ENCODE measurements at places on chromosomes 5 and 9.
A peak's percentile ranks its signal among the peaks of the same experiment; 100 is the strongest.

DNA sequence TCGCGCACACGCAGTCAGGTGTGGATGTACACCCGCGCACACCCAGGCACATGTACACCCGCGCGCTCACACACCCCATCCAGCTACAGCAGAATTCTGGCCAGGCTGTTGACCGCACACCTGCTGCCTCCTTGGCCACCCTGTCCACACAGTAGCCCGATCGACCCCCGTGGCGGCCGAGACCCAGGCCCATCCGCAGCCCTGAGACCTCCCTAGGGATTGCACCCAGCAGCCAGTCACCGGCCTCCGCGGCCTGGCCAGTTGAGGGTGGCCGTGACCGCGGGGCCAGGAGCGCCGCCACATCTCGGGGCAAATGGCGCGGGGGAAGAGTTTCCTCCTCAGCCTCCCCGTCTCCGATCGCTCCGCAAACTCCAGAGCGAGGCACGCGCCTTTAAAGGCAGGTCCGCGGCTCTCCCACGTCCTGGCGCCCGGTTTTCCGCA lies 774 bp upstream of the ADAMTS16 start:
- DNase-seq = no peak

GRCh38 chr9:104740621-104741020 lies 6.9 kb upstream of the NIPSNAP3A start:
- peak; percentile 83 for DNase-seq

GRCh38 chr9:128390813-128391711 lies 19.9 kb downstream of the URM1 start:
- DNase-seq = no peak

GRCh38 chr5:69167929-69168328 lies 979 bp downstream of the CCNB1 start:
- no peak for DNase-seq

DNA sequence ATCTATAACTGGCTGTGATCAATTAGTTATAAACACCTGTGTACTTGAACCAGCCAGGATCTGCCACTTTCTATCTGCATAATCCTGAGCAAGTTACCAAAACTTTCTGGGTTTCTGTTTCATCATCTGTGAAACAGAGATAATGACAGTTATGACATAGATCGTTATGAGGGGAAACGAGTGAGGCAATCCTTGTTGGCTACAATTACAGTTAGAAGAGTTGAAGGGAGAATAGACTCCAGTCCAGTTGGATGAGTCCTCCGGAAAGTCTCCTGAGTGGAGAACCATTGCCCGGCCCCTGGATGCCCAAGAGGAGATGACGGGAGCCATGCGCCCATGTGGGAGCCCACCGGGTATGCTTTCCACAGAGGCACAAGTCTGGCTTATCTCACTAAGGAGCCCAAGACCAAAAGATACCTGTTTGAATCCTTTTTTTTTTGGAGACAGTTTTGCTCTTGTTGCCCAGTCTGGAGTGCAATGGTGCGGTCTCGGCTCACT lies 4.5 kb downstream of the PDE6A start:
- no peak for DNase-seq

DNA sequence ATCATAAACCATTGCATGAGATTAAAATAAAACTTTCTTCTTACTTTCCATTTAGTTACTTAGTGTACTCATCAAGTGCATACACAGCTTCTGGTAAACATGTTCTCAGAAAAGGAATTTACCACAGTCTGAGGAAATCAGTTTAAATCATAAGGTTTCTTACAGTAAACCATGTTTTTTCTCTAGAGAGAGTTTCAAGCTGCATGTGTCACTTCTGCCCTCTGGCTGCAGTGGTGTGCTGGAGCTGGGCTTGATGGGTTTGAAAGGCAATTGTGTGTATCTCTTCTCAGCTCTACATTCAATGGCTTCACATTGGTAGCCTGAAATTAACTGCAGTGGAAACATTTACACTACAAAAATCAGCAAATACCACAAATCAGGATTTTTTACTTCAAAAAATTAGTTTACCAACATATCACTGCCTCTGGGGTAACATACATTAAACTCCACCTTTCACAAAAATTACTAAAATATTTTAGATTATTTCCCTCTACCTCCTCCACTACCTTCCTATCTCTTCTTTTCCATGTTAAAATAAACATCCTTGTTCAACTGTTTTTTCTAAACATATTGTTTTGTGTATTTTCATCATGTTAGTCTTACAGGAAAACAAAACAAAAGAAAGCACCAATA lies 414.3 kb downstream of the ANXA1 start:
- DNase-seq = peak; percentile 6

GRCh38 chr9:69054989-69055388 lies 19.4 kb downstream of the FXN start:
- DNase-seq = no peak

- DNase-seq = no peak
These were observed 844 bp downstream of the POLR3G start for GRCh38 chr5:90475436-90475980.

DNA sequence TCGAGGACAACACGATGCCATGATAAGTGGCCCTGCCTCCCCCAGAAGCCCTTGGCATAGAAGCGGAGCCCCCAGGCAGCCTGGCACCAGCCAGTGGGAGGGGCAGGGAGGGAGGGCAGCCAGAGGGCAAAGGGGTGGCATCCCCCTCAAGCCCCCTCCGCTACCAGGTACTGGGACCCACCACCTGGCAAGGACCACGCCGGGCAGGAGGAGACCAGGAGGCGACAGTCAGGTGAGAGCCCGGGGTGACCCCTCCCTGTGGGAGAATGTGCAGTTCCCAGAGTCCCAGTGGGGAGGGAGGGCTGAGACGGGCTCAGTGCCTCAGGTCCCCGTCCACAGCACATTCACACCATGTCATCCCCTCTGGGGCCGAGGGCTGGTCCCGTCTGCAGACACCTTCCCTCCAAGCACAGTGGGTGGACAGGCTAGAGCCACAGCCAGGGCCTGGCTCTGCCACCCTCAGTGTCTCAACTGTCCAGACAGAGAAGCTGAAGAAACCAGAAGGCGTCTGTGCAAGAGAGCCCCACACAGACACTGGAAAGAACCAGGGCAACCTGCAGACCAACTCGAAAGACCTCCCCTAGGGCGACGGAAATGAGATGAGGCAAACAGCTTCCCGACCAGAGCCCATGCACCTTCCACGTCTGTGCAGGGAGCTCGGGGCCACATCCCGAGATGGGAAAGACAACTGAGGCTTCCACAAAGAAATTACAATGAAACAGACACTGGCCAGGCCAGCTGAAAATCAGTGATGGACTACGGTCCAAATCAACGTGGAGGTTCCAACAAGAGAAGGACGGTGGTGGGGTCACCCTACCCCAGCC lies 11.1 kb downstream of the BRD3 start:
- no peak for DNase-seq

- DNase-seq = peak; percentile 93
These were observed 83.2 kb downstream of the FOXD1 start for GRCh38 chr5:73365301-73365853.

DNA sequence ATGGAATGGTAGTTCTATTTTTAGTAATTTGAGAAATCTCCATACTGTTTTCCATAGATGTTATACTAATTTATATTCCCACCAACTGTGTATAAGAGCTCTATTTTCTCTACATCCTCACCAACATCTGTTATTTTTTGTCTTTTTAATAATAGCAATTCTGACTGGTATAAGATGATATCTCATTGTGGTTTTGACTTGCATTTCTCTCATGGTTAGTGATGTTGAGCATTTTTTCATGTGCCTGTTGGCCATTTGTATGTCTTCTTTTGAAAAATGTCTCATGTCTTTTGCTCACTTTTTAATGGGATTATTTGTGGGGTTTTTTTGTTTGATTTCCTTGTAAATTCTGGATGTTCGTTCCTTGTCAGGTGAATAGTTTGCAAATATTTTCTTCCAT lies 154.4 kb downstream of the ZSWIM6 start:
- peak; percentile 26 for DNase-seq

- DNase-seq = no peak
These were observed 31.3 kb downstream of the TNFSF15 start for GRCh38 chr9:114774524-114774923.

GRCh38 chr5:62568800-62569432 lies 9.7 kb upstream of the LRRC70 start:
- no peak for DNase-seq

- DNase-seq = no peak
These were observed 15.2 kb upstream of the TAF11L2 start for GRCh38 chr5:17482790-17483189.

- no peak for DNase-seq
These were observed 578 bp upstream of the TNFAIP8 start for GRCh38 chr5:119355244-119355638.

- no peak for DNase-seq
These were observed 60.3 kb upstream of the NEK6 start for GRCh38 chr9:124197177-124198095.

DNA sequence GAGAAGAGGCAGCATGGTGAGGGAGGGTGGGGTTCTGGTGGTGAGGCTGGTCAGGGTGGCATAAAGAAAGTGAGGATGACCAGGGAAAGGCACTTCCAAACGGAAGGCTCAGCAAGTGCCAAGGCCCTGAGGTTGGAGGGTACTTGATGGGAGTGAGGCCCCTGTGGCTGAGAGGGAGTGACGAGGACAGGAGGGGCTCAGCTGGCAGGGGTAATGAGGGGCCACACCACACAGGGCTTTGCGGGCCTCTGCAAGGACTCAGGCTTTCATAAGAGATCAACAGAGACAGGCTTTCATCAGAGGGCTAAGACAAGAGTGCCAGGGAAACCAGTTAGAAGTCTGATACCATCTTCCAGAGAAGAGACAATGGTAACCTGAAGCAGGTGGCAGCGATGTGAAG lies 23.6 kb downstream of the ARPC5L start:
- DNase-seq = no peak

DNA sequence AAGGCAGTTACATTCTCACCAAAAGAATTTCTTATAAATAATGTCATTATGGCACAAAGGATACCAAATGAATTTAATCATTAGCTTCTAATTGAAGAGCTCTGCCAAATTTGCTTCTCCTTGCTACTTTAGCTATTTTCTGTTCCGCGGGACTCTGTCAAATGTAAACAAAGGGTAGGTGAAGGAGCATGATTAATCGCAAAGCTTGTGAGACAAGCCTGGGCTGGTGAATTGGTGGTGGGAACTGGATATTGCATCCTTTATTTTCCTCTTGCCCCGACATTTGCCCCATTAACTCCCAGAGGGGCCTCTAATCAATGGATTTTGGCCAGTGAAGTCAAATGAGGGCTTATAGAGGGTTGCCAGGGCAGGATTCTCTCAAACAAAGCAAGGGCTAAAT lies 234.2 kb upstream of the RFX3 start:
- no peak for DNase-seq

- peak; percentile 63 for DNase-seq
These were observed 813 bp downstream of the GNAQ start for GRCh38 chr9:78030553-78031443.

- DNase-seq = peak; percentile 1
These were observed 512.3 kb upstream of the DAP start for GRCh38 chr5:11273180-11273903.

GRCh38 chr9:113454914-113455761 lies 8.4 kb upstream of the RGS3 start:
- peak; percentile 89 for DNase-seq

DNA sequence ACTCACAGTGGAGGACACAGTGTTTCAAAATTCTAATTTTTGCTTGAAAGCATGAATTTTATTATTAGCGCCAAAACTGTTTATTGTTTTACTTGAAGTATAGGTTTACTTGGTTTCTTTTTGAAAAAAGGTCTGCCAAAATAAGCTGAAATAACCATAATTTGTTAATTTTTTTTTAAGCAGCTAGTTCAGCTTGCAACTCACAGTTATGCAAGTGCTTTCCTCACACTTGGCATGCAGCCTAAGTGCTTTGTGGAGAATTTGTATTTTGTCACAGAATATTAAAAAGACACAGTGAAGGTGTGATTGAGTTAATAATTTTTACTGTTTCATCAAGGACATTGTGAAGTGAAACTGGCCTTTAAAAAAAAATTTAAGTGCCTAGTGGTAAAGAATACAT lies 21.6 kb downstream of the PBX3 start:
- DNase-seq = no peak

DNA sequence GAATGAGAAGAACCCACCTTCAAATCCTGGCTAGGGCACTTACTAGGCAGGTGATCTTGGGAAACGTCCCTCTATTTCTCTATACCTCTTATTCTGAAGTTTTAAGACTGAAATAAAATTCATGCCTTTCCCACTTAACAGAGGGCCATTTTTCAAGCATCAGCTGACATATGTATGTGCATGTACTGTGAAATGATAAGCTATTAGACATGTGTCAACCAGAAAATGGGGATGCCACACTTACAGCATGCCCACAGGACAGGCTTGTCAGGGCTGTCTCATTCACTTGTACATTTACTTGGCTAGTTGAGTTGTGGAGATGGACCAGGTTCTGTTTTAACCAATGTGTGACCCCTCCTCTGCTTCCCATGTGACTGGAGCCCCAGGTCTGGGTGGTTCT lies 78.5 kb downstream of the C9orf152 start:
- DNase-seq = no peak

GRCh38 chr5:16486711-16487111 lies 21.1 kb upstream of the ZNF622 start:
- no peak for DNase-seq

DNA sequence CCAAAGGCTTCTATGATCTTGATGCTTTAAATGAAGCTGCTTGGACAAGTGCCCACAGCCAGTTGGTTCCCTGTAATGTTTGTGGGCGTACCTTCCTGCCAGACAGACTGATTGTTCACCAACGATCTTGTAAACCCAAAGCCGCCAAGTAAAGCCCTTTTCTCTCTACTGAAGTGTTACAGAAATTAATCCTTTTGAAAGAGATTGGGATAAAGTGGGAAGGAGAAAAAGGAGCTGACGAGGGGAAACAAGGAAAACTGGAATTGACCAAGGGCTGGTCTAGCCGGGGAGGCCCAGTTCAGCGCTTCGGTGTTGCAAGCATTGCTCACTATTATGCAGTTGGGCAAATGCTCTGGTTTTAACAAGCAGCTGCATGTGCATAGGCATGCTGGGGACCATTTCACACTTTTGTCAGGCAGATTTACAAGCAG lies 53.2 kb downstream of the ZNF474 start:
- peak; percentile 88 for DNase-seq

DNA sequence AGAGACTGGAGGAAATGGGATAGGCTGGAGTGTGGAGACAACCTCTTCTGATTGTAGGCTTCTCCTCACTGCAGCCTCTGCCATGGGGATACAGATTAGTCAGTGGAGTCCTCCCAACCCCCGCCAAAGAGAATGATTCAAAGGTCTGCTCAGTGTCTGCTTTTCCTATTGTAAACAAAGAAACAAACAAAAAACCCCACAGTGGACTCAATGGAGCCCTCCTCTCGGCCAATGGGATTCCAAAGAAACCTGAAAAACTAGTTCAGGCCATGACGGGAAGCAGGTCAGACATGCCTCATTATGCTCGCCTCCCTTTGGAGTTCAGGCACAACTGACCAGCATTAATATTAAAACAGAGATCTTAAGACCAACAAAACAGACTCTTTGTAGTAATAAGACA lies 85.8 kb downstream of the SEC61B start:
- DNase-seq = no peak

DNA sequence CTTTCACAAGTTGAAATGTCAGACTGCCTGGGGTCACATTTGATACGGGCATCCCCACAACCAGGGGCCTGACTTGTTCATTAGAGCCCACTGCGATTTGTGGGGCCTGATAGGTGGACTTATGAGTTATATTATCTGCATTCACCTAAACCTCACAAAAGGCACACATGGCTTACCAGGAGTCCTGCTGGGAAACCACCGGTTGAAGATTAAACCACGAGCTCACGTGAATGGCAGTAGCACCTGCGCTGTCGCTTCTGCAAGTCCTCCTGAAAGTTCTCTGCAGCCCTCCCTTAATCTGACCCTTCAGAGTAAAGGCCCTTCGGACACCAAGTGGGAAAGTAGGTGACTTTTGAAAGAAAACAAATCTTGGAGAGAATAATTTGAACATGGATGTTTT lies 68.9 kb downstream of the PPIC start:
- no peak for DNase-seq

- no peak for DNase-seq
These were observed 5.5 kb downstream of the TTC16 start for GRCh38 chr9:127721391-127721821.
